ENCODE measurements at places on chromosomes 2 and 18.

- no peak for DNase-seq
Observed at GRCh38 chr2:204452464-204453023, 92.7 kb upstream of the PARD3B start.

GRCh38 chr2:70516596-70516995 is 37.0 kb downstream of the TGFA start:
- peak; percentile 85 for DNase-seq

- no peak for DNase-seq
Observed at GRCh38 chr2:53636596-53636995, 131.0 kb upstream of the CHAC2 start.

- DNase-seq: peak; percentile 49
Observed at GRCh38 chr2:39139511-39140237, 18.8 kb upstream of the SOS1 start.

- DNase-seq: no peak
Observed at GRCh38 chr2:55916473-55917049, 7.0 kb downstream of the EFEMP1 start.

DNA sequence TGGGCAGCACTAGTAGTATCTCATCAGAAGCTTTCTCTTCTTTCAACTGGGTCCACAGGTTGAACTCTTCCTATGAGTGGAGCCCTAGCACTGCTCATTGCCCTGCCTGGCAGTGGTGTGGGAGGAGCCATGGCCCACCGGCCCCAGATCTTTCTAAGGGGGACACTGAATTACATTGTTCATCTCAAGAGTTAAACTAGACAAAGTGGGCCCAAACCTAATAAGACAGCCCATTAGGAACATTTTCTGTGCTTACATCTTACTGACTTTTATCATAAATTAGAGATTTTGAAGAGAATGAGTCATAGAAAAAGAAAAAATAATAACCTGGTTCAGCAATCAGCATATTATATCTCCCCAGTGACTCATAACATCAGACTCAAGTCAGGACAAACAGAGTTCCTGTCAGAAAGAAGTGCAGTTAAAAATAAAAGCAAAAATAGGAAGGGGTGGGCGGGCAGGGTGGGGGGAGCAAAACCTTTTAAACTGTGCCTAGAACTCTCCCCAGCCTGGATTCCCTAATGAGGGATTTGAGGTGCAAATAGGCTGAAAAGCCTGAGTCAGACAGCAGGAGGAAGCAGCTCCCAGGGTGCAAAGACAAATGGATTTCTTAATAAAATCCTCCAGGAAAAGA is 161.6 kb upstream of the TRIB2 start:
- no peak for DNase-seq

DNA sequence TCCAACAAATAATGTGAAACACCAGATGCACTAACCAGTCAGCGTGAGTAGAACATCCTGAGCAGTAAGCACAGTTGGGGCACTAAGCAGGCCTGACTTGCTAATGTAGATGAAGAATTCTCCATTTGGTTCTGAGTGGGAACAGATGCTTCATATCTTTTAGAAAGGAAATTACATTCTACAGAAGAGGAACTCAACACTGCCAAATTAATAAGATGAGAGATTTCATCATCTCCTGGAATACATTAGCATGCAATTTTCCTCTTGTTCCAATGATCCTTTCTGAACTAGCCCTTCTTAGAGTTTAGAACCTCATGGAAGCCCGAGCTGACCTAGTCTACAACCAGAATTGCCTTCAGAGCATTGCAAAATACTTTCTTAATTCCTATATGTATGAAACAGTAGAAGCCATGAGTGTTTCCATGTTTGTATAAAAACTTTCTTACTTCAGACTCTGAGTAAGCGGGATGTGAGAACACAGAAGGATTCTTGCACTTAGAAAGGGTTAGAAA is 34.8 kb downstream of the COL5A2 start:
- no peak for DNase-seq

- DNase-seq: no peak
Observed at GRCh38 chr18:55546851-55547704, 40.9 kb downstream of the TCF4 start.

DNA sequence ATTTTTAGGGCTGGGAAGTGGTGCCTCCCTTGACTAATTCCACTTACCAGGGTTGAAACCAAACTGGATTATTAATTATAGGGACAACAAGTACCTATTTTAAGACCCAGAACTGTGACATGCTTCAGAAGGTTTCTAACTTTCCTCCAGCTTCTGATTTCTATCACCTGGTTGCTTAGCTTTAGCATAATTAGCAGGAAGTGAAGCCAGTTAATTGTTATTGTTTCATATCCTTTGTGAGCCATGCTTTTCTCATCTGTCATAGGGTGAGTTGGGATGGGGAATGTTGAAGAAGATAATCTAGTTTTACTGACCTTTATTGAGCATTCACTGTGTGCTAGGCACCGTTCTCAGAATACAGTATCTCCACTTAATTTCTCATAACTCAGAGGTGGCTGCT is 3.2 kb downstream of the YPEL5 start:
- no peak for DNase-seq

DNA sequence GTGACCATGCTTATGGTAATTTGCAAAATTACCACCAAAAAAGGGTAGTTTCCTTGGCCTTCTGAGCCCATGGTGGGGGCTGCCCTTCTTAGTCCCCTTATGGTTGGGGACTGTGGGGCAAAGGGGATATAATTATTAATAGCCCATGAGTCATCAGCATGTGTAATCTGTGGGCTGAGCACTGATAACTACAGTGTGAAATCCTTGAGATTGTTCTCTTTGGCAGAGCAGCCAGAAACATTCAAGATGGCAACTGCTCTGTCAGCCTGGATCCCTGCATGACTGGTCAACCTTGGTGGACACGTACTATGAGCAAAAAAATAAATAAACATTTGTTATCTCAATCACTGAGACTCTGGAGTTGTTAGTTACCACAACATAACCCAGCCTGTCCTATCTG is 61.3 kb downstream of the MGAT4A start:
- DNase-seq: no peak

- no peak for DNase-seq
Observed at GRCh38 chr18:57146956-57147636, at the start of gene BOD1L2. Gene BOD1L2, plus strand, starts transcription at chr18:57147087. Its CDS starts 226 bp downstream, at chr18:57147313.

GRCh38 chr2:121242175-121242875 is 42.7 kb downstream of the TFCP2L1 start:
- no peak for DNase-seq

GRCh38 chr18:7023063-7023580 is 94.5 kb downstream of the LAMA1 start:
- no peak for DNase-seq

DNA sequence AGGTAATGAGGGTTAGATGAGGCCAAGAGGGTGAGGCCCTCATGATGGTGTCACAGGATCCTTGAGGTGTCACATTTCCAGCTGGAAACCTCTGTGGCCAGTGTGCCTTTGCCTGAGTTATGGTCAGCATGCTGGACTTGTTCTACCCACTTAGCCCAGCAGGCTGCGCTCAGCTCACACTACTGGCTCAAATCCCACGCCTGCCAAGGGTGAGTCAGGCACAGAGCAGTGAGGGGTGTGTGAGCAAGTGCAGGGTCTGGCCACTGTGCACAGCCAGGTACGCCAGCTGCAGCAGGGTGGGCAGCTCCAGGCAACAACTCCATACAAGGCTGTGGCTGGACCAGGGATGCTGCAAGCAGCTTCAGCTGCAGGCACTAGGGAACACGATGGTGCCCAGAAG is 616.6 kb upstream of the FSHR start:
- peak; percentile 65 for DNase-seq

DNA sequence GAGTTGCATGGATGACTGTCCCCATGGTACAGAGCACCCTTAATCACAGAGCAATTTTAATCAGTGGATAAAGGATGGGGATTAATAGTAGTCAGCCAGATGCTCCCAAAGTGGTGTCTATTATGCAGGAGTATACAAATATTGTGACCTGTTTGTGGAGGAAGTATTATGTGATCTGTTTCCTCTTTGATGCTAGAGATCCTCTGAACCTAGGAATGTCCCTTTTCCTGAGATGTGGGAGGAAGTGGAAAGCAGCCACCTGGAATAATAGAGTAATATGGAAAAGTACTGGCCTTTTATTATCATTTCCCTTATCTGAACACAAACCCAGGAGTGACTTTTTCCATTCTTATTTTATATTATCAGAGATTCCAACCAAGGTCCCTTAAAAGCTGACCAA is 94.2 kb upstream of the EFEMP1 start:
- no peak for DNase-seq

GRCh38 chr18:77321823-77322805 is 72.5 kb downstream of the GALR1 start:
- DNase-seq: no peak

GRCh38 chr2:83058683-83059082 is 1400.4 kb downstream of the SUCLG1 start:
- no peak for DNase-seq

GRCh38 chr2:160367887-160368286 is 125.7 kb downstream of the RBMS1 start:
- DNase-seq: peak; percentile 15

DNA sequence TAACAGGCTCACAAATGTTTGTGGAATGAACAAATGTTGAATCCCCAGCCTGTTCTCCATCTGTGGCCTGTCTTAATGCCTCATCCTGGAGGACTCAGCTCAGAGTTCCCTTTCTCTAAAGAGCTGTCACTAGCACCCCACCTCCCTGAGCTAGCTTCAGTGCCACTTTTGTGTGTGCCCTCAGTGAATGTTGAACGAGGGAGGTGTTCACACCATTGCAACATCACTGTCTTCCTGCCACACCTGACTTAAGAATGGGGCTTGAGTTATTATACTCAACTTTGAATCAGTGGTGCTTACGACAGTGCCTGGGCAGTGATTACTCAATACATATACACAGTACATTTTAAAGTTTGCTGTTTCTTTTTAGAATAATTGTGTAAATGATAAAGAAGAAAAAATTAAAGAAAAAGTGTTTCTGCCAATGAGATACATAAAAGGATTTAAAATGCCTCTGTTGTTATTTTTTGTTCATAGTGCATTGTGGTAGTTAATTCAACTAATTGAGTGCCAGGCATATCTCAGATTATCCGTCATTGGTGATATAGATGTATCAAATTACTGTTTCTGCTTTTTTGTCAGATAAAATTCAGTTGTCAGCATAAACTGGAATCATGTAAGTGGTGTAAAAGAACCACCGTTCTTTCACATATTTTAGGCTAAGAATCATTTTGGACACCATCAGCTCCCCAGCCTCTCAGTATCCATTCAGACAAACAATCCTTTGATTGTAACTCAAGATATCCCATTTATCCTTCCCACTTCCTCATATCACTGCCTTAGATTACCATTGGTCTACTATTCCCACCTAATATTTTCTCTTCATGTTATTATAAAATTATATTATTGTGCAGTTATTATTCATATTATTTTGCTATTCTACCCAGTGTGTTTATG is 304.7 kb downstream of the PTPRM start:
- DNase-seq: no peak

Data from Karpas-422 (cell line).